ENCODE measurements at places on chromosomes 5 and 9. TPM values are rescaled to one million over a fixed set of nuclear protein-coding genes. Genes with fewer than 3 reads are reported as not detected.

GRCh38 chr5:154830596-154830995 lies 19.8 kb downstream of the FAXDC2 start:
- DNase-seq: no peak

GRCh38 chr5:122374110-122374509 lies 62.1 kb downstream of the SNCAIP start:
- no peak for DNase-seq

GRCh38 chr5:141686648-141687416 lies 4.8 kb upstream of the ARAP3 start:
- peak; percentile 12 for DNase-seq

DNA sequence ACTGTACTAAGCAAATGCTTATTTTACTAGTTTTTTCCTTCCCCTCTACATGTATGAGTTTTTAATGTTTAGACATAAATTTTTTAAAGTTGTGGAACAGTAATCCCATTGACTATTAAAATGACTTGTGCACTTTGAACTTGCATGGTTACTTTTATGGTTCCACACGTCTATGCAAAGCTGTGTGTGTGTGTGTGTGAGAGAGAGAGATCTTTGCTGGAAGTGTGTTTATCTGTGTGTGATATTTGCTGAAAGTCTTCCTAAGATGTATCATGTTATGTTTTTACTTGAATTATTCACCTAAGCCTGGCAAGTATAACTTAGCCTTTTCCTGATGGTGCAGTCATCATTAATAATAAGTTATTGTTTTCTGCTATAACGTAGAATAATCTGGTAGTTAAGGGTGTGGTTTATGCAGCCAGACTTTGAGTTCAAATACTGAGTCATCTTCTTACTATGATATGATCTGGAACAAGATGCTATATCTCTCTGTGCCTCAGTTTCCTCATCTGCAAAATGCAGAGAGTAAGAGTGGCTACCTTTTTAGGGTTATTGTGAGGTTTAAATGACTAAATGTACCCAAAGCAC lies 138.6 kb downstream of the SMARCA2 start:
- DNase-seq: peak; percentile 28

- DNase-seq: peak; percentile 34
Observed at GRCh38 chr5:71948206-71948605, 159.1 kb upstream of the MAP1B start.

FEM1C gene
- total RNA-seq: 11.7 TPM

CANX gene
- total RNA-seq: 543 TPM

Data from lung microvascular endothelial cell (primary cell).